ENCODE measurements at places on chromosomes 7 and 10.

- H3K36me3 ChIP-seq = no peaks in the 10 kb centered on the region
- DNase-seq = no peak
- no peak overlapping the region for H3K27ac ChIP-seq
- no peaks in the 10 kb centered on the region for H3K4me1 ChIP-seq
Observed at GRCh38 chr7:70698219-70698832, 433.6 kb upstream of the GALNT17 start.

DNA sequence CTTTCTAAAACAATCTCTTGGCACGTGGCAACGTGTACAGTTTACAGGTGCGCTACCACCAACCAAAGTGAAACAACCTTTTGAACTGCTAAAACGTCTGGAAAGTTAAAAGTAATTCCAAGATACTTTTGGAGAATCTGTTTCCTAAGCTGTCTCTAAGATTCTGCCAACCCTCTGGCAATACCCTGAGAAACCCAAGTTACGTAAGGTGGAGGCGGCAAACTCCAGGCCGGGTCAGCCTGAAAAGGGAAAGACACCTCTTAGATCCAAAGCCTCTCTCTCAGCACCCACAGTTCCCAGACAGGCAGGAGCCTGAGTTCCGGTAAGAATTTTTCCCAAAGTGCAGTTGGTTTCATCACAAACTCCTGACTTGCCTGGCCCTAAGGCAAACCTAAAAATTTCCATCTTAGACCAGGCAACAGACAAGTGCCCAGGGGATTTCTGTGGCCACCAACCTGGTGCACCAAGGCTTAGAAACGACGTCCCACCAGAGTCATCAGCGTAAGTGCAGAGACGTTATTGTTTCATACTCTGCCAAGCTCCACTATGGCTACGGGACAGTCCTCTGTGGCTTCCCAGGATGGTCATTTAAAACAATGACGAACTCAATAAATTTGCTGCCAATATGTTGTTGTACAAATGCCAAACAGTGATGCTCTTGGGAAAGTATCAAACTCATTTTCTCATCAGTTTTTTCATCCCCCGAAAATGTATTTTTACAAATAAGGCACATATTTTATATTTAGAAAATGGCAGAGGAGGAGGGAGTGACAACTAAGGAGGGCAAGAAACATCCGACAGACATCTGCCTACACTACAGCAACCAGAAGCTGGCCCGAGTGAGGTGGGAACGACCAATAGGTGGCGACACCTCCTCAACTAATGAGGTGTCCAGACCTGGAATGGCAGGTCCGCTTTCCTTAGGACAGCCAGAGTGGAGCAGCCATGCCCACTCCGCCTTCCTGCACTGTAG is 205.8 kb upstream of the FRMD4A start:
- H3K4me3 ChIP-seq = no peak overlapping the region
- no peaks in the 10 kb centered on the region for H3K4me1 ChIP-seq
- peak overlapping the region; percentile 76 for H3K27ac ChIP-seq
- DNase-seq = peak; percentile 80

DNA sequence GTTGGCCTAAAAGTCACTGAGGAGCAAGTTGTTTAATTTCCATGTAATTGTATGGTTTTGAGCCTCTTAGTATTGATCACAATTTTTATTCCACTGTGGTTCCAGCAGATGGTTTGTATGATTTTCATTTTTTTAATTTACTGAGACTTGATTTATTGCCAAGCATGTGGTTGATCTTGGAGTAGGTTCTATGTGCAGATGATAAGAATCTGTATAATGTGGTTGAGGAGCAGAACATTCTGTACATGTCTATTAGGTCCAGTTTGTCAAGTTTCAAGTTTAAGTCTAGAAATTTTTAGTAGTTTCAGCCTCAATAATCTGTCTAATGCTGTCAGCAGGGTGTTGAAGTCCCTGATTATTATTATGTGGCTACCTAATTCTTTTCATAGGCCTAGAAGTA is 22.7 kb upstream of the ZWINT start:
- H3K27ac ChIP-seq = no peak overlapping the region
- H3K4me1 ChIP-seq = no peaks in the 10 kb centered on the region
- no peaks in the 10 kb centered on the region for H3K36me3 ChIP-seq
- H3K4me3 ChIP-seq = no peak overlapping the region

DNA sequence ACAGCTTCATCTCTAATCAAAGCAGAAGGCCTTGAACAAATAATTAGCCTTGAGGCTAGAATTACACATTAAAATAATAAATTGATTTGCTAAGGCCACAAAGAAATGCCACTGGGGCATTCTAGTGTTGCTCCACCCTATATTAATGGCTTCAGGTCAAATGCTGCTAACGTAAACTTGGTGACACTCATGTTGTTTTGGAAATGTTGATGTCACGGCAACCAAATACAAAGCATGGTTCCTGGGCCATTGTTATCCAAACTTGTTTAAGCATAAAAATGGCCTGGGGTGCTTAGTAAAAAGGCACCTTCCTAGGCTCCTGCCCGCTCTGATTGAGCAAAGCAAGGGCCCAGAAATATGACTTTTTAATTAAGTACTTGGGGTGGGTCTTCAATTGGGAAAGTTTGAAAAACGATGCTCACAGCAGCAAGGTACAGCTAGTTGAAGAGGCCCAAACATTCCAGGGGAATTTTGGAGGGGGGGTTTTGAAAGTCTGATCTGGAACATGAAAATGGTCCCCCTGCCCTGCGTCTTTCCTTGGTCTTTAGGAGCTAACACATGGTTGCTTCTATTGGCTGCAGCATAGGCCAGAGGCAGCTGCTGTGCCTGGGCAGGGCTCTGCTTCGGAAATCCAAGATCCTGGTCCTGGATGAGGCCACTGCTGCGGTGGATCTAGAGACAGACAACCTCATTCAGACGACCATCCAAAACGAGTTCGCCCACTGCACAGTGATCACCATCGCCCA is 67.8 kb downstream of the ABCC2 start:
- H3K4me1 ChIP-seq = no peaks in the 10 kb centered on the region
- no peaks in the 10 kb centered on the region for H3K36me3 ChIP-seq
- no peaks in the 10 kb centered on the region for H3K27me3 ChIP-seq
- no peak overlapping the region for H3K27ac ChIP-seq
- no peak overlapping the region for H3K4me3 ChIP-seq

DNA sequence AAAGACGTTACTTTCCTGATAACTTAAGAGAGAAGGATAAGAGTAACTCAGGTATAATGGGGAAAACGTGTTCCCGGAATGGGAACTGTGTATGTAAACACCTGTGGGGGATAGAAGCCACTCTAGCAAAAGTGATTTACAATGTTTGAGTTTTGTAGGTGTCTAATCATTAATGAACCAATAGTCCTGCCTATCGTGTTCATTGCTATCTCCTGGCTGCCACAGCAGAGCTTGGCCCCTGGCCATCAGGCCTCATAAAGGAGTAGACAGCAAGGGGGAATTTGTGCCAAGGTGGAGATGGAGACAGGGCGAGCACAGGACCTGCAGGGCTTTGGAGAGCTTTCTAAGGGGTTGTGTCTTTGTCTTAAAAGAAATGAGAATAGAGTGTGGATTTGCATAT is 102.1 kb downstream of the GAD2 start:
- no peak overlapping the region for H3K27ac ChIP-seq
- no peaks in the 10 kb centered on the region for H3K4me1 ChIP-seq
- no peak for DNase-seq

DNA sequence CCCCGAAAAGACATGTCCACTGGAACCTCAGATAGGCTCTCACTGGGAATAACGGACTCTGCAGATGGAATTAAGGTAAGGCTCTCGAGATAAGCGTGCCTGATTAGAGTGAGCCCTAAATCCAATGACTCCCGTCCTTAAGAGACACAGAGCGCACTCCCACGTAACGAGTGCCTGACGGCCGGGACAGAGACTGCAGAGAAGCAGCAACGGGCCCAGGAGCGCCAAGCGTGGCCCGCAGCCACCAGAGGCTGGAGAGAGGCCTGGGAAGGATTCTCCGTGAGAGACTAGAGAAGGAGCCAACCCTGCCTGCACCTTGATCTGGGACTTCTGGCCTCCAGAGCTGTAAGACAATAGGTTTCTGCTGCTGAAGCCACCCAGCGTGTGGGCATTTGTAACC is 20.0 kb upstream of the TNRC18 start:
- no peak overlapping the region for H3K27ac ChIP-seq
- no peaks in the 10 kb centered on the region for H3K4me1 ChIP-seq
- no peaks in the 10 kb centered on the region for H3K36me3 ChIP-seq
- no peaks in the 10 kb centered on the region for H3K27me3 ChIP-seq

GRCh38 chr10:27525819-27526218 is 21.7 kb downstream of the RAB18 start:
- no peaks in the 10 kb centered on the region for H3K27me3 ChIP-seq
- peaks cover 2% of the 10 kb centered on the region for H3K4me1 ChIP-seq
- H3K4me3 ChIP-seq = no peak overlapping the region
- H3K27ac ChIP-seq = no peak overlapping the region

DNA sequence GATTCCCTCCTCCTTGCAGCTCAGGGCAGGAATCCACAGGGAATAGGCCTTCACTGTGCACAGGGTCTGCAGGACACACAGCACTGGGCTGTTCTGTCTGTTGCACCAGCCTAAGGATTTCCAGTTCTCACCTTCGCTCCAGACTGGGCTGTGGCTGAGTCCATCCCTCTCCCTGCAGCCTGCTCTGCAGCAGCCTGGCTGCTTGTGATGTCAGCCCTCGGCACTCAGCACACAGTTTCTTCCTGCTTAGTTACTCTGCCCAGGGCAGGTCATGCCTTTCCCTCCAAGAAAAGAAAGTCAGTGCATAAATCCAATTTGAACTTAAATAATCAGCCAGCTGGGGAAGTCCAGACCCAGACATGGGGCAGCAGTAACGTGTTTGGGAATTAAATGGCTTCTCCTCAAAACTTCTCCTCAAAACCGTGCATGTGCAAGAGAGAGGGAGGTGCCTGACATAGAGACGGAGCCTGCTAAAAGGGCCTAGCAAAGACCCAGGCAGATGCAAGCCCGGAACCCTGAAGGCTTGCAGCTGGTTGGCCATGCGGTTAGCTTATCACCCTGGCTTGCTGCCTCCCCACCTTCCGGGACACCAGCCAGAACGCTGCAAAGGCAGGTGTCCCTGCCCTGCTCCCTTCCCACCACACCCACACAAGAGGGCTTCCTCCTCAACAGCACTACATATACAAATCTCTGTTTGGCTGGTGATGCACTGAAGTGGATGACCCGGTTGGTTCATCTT is 10.9 kb upstream of the GDF2 start:
- H3K27me3 ChIP-seq = no peaks in the 10 kb centered on the region
- H3K4me1 ChIP-seq = no peaks in the 10 kb centered on the region
- DNase-seq = no peak
- no peaks in the 10 kb centered on the region for H3K36me3 ChIP-seq
- no peak overlapping the region for H3K4me3 ChIP-seq
- no peak overlapping the region for H3K27ac ChIP-seq

GRCh38 chr7:133609806-133610205 is 356.9 kb downstream of the EXOC4 start:
- H3K4me1 ChIP-seq = no peaks in the 10 kb centered on the region
- no peak overlapping the region for H3K4me3 ChIP-seq
- no peaks in the 10 kb centered on the region for H3K27me3 ChIP-seq
- H3K27ac ChIP-seq = no peak overlapping the region
- DNase-seq = no peak
